ENCODE measurements at places on chromosomes 6 and 20.

DNA sequence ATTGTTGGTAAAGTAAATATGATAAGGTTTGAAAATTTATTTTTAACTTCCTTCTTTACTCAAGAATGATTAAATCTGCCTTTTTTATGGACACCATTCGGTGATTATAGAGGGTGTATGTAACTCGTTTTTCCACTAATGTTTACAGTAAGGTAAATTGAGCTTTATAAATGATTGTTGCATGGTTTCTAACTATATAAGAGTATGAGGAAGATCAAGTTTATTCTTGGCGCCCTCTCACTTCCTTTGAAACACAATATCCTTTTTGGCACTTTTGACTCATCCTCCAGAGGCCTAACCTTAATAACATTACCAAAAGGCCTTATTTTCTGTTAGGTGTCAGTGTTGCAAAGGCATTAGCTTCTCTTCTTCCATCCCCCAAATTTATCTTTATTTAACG lies 41.8 kb upstream of the MTRF1L start:
- no peak for DNase-seq

- DNase-seq, result no peak
These were observed 5.4 kb upstream of the SGK1 start for GRCh38 chr6:134323294-134323693.

- no peak for DNase-seq
These were observed 65.8 kb downstream of the REV3L start for GRCh38 chr6:111417181-111417585.

GRCh38 chr6:50147371-50147770 lies 97.6 kb upstream of the DEFB112 start:
- no peak for DNase-seq

DNA sequence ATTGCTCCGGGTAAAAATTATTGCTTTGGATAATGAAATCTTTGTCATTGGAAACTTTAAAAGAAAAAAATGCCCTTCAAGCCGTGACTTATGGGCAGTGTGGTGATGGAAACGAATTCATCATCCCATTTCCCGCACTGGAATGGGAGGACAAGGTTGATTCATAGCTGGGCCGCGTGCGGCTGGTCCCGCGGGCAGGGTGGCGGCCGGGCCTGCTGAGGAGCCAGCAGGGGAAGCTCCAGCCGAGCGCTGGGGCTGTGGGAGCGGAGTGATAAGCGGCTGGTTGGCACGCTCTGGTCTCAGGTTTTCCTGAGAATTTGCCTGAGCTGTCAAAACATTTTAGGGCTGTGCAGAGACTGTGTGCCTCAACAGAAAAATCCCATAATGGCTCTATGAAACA lies 351.7 kb downstream of the CDC5L start:
- DNase-seq, result no peak

Measured in activated CD8-positive, alpha-beta memory T cell treated with anti-CD3 and anti-CD28 coated beads for 24 hours (primary cell).